NCI-H774 (cell line): ENCODE measurements at places on chromosomes 16 and 17.

DNA sequence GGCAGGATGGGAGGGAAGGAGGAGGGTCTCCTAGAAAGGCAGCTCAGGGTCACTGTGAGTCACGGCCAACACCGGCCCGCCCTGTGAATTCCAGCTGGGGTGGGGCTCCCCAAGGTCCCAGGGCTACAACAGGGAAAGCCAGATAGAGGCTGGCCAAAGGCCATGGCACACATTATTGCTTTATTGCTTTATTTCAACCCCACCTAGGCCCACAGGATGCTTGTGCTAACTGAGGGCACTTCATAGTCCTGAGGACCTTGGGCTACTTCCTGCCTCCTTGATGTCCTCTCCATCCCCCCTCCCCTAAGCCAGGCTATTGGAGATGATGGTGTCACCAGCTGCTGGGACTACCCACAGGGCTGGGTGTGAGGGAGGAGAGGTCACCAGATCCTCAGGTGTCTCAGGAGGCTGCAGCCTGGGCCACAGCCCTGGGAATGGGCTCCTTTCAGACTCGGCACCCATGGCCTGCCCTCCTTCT, 26.1 kb downstream of the LRRC75A start:
- DNase-seq, result no peak

DNA sequence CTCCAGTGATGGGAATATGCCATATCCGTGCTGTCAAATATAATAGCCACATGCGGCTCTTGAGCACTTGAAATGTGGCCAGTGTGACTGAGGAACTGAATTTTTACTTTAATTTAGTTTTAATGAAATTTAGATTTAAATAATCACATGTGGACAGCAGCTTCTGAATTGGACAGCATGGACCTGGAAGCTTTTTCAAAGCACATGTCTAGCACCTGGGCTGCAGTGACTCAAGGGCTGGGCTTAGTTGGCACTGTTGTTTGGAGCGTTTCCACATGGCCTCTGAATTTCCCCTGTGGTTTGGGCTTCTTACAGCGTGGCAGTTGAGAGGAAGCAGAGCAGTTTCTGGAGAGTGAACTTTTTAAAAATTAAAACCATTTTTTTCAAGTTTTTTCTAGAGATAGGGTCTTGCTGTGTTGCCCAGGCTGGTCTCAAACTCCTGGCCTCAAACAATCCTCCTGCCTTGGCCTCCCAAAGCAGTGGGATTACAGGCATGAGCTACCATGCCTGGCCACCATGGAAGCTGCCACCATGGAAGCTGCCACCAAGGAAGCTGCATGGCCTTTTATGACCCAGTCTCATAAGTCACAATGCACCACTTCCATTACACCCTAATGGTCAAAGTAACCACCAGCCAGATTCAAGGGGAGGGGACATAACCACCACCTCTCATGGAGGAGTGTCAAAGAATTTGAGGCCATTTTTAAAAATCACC, 6.7 kb upstream of the TOB1 start:
- no peak for DNase-seq

DNA sequence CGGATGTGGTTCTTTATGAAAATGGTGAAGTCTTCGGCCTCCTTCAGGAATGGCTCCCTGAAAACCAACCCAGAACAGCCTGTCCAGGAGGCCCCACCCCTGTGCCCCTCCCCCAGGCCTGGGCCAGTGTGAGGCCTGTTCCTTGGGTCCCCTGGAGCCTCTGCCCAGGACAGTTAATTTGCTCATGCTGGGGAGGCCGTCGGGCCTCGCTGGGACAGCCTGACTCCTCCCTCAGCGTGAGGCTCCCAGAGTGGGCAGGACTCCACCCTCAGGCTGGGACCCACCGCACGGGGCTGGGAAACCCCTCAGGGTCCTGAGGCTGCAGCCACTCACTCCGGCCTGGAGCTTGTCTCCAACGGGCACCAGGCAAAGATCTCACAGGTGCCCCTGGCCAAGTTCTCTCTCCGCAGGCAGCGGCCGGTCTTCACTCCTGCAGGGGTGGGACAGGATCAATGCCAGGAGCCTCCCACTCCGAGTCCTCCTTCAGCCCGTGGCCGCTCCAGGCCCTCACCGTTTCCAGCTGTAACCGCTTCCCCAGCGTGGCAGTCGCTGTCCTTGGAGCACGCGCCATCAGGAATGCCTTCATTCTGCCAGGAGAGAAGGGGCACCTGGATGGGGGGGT, 5.8 kb downstream of the P2RX5 start:
- DNase-seq, result no peak

GRCh38 chr17:68849673-68850610, 105.2 kb downstream of the ABCA8 start:
- no peak for DNase-seq

- no peak for DNase-seq
Measured at GRCh38 chr16:86243571-86244154, 266.7 kb upstream of the FOXF1 start.

GRCh38 chr16:87860553-87861299, 8.6 kb downstream of the SLC7A5 start:
- no peak for DNase-seq

- DNase-seq, result no peak
Measured at GRCh38 chr16:77763994-77764393, 24.4 kb upstream of the VAT1L start.

GRCh38 chr17:2372180-2372579, 28.7 kb downstream of the MNT start:
- DNase-seq, result no peak

- DNase-seq, result no peak
Measured at GRCh38 chr17:21215935-21216334, 2.0 kb upstream of the TMEM11 start.

DNA sequence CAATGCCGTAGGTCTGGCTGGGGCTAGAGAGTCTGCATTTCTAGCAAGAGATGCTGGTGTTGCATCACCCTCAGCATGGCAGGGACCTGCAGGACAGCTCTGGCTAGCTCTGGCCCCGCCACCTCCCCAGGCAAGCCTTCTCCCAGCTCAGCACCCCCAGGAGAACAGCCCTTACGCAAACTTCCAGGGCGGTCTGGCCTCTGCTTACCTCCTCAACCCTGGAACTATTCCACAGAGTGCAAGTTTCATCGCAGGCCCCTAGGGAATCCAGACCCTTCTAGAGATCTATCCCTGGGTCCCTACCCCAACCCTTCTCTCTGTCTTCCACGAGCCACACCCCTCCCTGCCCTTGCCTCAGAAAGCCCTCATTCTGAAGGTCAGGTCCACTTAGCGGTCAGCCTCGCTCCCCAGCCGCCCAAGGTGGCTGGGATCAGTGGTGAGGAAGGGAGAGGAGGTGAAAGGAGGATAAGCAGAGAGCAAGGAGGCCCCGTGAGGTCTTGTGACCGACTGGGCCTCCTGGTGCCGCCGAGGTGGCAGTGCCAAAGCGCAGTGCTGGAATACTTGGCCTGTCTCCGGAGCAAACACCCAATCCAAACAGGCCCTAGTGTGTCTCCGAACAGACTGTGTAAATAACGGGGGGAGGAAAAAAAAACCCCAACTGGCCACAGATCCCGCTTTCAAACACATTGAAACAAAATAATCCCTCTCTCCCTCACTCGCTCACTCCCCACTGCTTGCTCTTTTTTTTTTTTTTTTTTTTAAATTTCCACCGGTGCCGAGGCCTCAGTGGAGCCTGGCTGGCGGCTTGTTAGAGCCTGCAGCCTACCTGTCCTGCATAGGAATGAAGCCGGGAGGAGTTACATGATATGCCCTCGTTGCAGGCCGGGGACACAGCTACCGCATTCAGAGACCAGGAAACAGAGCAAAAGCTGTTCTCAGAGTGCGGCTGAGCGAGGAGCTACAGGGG, 380.9 kb downstream of the SOX9 start:
- DNase-seq, result peak; percentile 39

DNA sequence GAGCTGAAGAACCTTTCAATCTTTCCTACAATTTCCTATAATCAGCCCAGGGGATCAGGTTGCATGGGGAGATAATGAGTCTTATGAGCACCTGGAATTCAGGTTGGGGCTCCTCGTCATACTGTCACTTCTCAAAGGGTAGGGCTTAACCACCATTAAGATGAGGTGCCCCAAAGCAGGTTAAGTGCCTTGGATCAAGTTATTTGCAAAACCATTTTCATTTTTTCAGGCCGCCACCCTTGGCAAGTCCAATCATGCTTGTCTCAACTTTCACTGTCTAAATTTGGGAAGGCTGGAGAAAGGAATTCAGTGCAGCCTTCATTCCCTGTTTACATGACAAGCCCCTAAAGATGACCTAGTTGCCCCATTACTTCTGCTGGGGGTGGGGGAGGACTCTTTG, 44.9 kb upstream of the TANGO6 start:
- DNase-seq, result no peak

GRCh38 chr17:75819116-75819515, 25.1 kb downstream of the UNC13D start:
- DNase-seq, result no peak

DNA sequence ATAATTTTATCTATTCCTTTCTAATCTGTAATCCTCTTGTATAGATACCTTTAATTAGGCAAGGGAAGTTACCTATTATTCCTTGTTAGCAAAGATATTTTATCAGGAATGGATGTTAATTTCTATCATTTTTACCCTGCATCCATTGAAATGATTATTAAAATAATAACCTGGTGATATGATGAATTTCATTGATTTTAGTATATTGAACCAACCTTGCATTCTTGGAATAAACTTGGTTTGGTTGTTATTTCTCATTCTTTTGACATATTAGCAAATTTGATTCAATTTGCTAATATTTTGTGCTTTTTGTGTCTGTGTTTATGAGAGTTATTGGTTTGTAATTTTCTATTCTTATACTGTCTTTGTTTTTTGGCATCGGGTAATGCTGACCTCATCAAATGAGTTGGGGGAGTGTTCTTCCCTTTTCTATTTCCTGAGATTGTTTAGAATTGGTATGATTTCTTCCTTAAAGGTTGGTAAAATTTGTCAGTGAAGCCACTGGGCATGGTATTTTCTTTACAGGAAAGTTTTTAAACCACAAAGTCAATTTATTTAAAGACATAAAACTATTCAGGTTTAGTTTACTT, 250.4 kb upstream of the PMFBP1 start:
- no peak for DNase-seq

DNA sequence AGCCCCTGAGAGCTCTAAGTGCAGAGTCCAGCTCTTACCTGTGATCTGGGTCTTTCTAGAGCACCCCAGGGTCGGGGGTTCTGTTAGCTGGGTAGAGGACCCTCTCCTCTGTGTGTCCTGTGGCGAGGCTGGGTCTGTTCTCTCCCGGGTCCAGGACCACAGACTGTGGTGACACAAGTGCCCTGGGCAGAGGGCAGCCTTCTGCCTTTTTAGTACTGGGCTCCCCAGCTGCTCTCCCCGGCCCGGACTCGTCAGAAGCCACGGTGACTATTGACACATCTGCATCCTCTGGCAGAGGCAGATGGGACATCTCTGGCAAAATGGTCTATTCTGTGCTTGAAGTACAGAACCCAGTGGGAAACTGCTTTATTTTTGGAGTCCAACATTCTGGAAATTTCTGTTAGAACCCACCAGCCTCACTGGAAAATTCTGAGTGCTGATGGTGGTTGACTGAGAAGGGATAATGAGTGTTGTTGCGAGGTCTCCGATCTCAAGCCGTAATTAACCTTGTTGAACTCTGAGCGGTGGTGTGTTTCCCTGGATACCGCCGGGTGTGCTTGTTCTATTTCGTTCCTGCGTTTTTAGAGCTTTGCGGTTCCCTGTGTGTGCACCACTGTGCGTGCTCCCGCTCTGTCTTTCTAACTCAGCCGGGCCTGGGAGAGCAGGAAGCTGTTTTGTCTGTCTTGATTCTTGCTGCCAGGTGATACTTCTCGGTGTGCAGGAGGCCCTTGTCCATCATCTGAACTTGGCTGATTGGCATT, 26.0 kb upstream of the NUDT16L1 start:
- DNase-seq, result no peak

GRCh38 chr16:20849589-20850390, 43.5 kb downstream of the REXO5 start:
- DNase-seq, result peak; percentile 39

GRCh38 chr17:10059684-10060211, 138.7 kb downstream of the GAS7 start:
- DNase-seq, result no peak

GRCh38 chr16:29903590-29903989, 3.3 kb downstream of the ASPHD1 start:
- DNase-seq, result no peak

DNA sequence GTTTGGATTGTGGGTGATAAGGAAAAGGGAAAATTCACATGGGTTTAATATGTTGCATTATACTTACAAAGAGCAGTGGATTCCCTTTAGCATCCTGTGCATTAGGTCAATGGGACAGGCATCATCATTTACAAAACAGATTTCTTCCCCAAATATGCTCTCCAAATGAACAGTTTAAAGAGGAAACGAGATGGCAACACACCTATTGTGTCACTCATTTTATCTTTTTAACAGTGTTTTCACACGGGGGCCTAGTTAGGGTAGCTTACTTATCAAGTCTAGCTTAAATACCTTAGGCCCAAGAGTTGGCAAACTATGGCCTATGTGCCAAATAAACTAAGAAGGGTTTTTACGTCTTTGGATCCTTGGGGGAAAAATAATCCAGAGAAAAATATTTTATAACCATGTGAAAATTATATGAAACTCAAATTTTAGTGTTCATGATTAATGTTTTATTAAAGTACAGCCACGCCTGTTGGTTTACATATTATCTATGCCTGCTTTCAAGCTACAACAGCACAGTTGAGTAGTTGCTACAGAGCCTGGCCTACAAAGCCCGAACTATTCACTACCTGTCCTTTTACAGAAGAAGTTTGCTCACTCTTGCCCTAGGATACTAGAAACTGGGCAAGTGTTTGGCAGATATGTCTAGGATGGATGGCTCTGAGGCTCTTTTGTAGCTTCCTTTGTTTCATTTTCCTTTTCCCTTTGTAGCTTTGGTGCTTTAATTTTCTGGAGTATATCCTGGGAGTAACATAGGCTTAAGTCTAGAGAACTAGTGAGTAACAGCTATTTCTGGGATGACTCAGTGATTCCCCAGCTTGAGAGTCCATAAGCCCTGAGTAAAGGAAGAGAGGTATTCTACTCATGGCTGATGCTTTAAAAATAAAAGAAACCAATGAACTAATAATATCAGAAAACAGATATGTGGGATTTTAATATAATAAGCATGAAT, 12.4 kb downstream of the NUP93 start:
- no peak for DNase-seq

DNA sequence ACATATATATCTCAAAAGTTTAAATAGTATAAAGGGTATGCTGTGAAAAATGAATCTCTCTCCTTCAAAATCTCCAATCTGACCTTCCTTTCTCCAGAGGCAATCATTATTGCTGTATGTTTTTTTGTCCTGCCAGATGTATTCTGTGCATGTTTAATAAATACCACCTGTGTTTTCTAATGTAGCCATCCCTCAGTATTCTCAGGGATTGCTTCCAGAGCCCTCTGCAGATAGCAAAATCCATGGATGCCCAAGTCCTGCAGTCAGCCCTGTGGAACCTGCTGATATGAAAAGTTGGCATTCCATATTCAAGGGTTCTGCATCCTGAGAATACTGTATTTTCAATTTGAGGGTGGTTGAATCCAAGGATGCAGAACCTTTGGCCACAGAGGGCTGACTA, 42.9 kb downstream of the BPTF start:
- DNase-seq, result no peak

GRCh38 chr17:37312137-37312923, 63.5 kb upstream of the C17orf78 start:
- peak; percentile 17 for DNase-seq

- no peak for DNase-seq
Measured at GRCh38 chr16:31134625-31135534, 647 bp downstream of the PRSS8 start.
